ENCODE measurements at places on chromosomes 1 and 21.

- no peak for DNase-seq
These were observed at the start of gene ADORA1 for GRCh38 chr1:203127666-203128430. Gene ADORA1, plus strand, starts transcription at chr1:203127726. Its CDS starts 1,116 bp downstream, at chr1:203128842.

- no peak for DNase-seq
These were observed 12.7 kb upstream of the ETV3L start for GRCh38 chr1:157112186-157112867.

GRCh38 chr1:200653022-200653462 lies 16.7 kb downstream of the DDX59 start:
- no peak for DNase-seq

- DNase-seq = no peak
These were observed 103.0 kb downstream of the KCNJ15 start for GRCh38 chr21:38359835-38360234.

- DNase-seq = no peak
These were observed 62.1 kb upstream of the PDE9A start for GRCh38 chr21:42591170-42591869.

GRCh38 chr1:227730630-227731151 lies 4.4 kb downstream of the JMJD4 start:
- DNase-seq = no peak

- DNase-seq = no peak
These were observed 28.1 kb upstream of the WASF2 start for GRCh38 chr1:27517907-27518718.

GRCh38 chr1:228335406-228336307 lies 71.0 kb downstream of the TRIM11 start:
- no peak for DNase-seq

DNA sequence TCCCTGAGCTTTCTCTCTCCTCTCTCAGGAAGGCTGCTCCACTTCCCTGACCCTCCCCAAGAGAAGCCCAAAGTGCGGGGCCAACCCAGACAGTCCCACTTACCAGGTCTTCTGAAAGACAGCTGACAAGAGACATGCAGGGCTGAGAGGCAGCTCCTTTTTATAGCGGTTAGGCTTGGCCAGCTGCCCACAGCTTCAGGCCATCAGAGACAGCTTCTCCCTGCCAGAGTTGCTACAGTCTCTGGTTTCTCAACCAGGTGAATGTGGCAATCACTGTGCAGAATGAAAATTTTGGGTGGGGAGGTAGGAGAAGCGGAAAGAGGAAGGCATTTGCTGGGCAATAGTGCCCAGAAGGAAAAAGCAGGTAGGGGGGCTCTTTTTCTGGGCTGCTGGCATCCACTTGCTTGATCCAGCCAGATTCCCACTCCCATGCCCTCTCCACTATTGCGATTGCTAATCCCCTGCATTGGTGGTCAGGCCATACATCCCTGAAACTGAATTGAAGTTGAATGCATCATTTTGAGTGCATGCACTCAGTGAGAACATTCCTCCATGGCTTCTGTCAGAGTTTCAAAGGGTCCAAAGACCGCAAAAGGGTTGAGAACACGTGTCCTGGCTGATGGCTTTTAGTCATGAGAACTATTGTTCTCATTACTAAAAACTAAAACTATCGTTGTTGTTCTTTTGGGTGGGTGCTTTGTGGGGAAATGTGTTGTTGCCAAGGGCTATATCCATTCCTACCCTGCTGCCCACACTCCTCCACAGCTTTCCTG lies at the start of gene S100A8:
Gene S100A8 (minus strand): TSS at position 136 of the 773 bp plus-strand sequence. CDS start 538 bp downstream, outside the sequence.
- no peak for DNase-seq

DNA sequence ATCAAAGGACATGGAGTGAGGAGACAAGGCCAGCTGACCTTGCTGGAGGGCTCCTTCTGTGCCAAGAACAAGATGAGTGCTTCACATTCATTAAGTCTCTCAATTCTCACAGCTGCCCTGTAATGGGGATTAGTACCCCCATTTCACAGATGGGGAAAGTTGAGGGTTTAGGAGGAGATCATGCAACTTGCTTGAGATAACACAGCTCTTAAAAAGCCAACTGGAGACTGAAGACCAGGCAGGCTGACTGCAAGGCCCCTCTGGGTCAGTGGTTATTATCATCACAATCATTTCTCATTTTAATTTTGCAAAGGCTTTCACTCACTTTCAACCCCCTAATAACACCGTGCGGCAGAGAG lies 46.8 kb downstream of the GPR161 start:
- no peak for DNase-seq

DNA sequence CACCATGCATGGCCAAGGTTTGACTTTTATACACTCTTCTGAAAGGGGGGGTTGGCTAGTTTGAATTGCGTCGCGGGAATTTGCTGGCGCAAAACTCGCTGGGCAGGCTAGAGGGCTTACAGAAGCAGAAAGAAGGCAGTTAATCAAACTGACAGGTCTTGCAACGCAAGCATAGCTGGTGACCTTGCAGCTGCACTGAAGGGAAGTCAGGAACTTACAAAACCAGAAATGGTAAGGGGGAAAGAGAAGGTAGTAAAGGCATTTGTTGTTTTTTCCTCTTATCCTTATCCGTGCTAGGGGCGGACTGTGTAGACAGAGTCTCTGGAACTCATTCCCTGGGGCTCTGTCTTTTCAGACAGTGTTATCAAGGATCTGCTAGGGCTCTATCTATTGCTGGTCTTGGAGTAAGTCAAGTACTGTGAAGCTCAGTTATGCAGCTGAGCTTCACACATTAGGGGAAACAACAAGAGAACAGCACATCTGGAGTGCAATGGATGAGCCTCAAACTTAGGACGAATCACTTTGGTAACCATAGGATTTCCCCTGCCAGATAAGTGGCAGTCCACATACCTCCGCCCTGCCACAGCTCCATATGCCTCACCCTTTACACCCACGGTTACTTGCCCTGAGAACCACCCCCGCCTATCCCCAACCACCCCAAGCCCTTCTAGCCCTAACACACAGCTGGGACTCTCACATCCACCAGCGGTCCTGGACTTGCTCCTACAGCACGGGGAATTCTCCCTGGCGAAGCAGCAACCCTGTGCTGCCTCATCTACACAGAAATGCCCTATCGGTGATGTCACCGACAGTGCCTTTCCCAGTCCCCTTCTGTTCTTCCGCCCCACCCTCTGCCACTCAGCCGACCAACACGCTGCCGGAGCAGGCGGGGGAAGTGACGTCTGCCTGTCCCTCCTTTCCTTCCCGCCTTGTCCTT lies 251.4 kb downstream of the FAM72C start:
- no peak for DNase-seq

Measured in C1 segment of cervical spinal cord (tissue), 14 donors.